Stimulated activated effector memory CD8-positive, alpha-beta T cell treated with anti-CD3 and anti-CD28 coated beads, Interleukin-12 subunit alpha, Interleukin-12 subunit beta, amount 100 ng/mL, for 72 hours (primary cell): ENCODE measurements at places on chromosomes 3 and 15.

DNA sequence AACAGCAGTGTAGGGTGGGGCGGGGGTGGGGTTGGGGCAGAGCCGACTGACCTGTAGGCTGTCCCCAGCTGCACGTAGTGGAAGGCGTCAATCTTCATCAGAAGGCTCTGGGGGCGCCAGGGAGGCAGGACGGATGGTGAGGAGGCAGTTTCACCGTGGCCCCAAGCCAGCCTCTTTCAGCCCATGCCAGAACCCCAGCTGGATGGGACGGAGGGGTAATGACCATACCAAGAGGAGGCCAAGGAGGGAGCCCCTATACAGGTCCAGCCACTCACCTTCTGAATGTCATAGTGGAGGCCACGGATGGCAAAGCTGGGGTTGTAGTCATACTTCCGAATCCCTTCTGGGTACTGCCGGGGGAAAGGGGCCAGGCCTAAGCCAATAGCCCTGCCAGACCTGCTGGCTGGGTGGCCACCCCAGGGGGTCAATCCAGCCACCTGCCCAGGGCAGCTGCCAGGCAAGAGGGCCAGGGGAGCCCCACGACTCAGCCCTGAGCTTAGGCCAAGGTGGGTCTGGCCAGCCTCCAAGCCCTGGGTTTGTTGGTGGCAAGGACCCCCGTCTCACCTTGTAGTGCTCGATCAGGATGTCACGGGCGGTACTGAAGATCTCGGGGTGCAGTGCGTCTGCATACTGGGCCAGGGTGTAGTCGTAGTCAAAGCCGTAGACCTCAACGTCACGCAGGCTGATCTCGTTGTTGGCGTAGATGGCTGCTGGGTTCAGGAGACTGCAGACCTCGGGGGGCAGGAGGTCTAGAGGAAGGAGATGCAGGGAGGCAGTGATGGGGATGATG is 4.9 kb downstream of the NT5DC2 start:
- DNase-seq = no peak

DNA sequence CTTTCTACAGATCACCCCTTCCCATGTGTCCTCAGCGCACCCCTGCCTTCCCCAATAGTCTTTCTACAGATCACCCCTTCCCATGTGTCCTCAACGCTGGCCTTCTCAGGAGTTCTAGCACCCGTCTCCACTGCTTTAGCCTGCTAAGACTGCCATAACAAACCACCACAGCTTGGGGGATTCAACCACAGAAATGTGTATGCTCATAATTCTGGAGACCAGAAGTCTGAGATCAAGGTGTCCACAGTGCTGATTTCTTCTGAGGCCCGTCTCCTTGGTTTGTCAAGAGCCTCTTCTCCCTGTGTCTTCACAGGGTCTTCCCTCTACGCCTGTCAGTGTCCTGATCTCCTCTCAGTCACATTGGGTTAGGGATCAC is 68.1 kb upstream of the CGNL1 start:
- no peak for DNase-seq

- DNase-seq = no peak
Observed at GRCh38 chr3:168081171-168081771, 14.5 kb downstream of the GOLIM4 start.

- DNase-seq = no peak
Observed at GRCh38 chr3:120526011-120526870, 69.9 kb upstream of the NDUFB4 start.

GRCh38 chr15:88664151-88664778 is 25.4 kb downstream of the ISG20 start:
- DNase-seq = no peak

DNA sequence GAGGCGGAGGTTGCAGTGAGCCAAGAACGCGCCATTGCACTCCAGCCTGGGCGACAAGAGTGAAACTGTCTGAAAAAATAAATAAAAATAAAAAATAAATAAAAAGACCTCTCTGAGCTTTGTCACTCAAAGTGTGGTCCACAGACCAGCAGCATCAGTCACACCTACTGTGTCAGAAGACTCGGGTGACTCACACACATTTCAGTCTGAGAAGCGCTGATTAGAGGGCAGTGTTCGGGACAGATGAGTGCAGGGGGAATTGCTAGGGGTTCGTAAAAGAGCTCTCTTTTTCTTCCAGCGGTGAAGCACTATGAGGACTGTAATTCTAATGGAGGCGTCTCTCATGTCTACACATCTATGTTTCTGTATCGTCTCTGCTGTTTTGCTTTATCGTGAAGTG is 5.7 kb downstream of the PODXL2 start:
- no peak for DNase-seq

GRCh38 chr15:25060472-25060803 is 105.7 kb downstream of the SNRPN start:
- DNase-seq = no peak

DNA sequence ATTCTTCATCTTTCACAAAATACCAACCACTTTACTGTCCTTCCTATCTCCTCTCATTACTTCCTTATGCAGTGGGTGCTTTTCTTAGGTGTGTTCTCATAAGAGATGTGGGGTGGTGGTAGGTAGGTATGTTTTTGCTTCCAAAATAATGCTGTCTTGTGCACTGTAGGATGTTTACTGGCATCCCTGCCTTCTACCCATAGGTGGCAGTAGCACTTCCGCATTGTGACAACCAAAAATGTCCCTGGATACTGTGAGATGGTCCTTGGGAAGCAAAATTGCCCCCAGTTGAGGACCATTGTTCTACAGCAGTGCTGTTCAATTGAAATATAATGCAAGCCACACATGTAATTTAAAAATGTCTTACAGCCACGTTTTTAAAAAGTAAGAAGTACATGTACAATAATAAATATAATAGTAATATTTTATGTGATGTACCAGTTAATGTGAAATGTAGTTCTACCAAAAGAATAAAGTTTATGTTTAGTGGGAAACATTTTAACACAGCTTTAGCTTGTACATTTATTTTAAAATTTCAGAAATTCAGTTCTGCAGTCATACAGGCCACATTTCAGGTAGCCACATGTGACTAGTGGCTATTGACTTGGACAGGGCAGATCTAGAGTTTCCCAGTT is 75.2 kb downstream of the NEO1 start:
- DNase-seq = no peak

DNA sequence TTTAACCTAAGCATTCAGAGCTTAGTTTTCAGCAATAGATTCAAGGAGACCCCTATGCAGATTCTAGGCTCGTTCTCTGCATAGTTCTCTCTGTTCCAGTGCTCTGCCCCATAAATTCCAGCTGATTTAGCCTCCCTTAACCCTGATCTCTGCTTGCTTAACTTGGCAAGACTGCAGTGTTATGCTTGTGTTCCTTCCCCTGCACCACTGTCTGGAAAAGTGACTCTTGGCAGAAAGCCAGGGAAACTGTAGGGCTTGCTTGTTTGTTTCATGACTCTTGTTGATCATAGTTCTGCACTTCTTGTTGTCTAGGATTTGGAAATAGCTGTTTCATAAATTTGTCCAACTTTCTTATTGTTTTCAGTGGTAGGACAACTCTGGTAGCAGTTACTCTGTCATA is 40.1 kb downstream of the ANAPC13 start:
- DNase-seq = no peak

- DNase-seq = no peak
Observed at GRCh38 chr15:100901296-100901695, 17.9 kb upstream of the LRRK1 start.
